Activated CD8-positive, alpha-beta memory T cell treated with anti-CD3 and anti-CD28 coated beads for 1 hour (primary cell): ENCODE measurements at places on chromosomes 5 and 9.
A peak's percentile ranks its signal among the peaks of the same experiment; 100 is the strongest.

GRCh38 chr5:135833961-135834638 is 363 bp upstream of the SLC25A48 start:
- no peak for DNase-seq

- no peak for DNase-seq
Measured at GRCh38 chr9:15578714-15579113, 25.9 kb downstream of the CCDC171 start.

DNA sequence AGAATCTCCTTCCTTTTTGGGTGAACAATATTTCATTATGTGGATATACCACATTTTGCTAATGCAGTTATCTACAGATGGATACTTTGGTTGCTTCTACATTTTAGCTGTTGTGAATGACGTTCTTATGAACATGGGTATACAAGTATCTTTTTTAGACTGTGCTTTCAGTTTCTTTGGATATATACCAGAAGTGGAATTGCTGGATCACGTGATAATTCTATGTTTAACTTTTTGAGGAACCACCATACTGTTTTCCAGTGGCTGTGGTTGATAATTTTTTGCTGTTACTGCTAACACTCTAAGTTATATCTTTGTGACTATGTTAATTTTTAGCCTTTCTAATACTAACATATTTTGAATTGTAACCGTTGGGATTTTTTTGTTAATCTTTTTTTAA is 12.5 kb downstream of the WDR70 start:
- no peak for DNase-seq

GRCh38 chr9:33852216-33852826 is 35.4 kb downstream of the UBE2R2 start:
- peak; percentile 21 for DNase-seq

GRCh38 chr5:162685302-162685701 is 617.7 kb downstream of the GABRG2 start:
- DNase-seq: no peak

GRCh38 chr5:32206509-32207354 is 32.6 kb upstream of the GOLPH3 start:
- no peak for DNase-seq

DNA sequence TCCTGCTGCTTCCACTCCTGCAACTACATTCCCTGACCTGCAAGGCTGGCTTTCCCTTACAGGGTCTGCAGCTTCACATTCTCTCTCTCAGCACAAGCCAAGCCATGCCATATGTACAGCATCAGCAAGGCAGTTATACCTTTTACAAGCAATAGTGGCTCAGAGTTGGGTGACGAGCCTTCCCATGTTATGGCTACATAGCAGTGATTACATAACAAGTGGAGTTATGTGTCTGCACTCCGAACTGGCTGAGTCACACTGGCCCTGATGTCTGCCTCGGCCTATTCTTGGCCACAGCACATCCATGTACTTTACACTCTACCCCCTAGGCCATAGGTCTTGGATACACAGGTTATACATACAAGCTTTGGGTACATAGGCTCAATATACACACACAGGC is 52.0 kb upstream of the SNCAIP start:
- no peak for DNase-seq

GRCh38 chr9:75775166-75775565 is 115.3 kb upstream of the PCSK5 start:
- DNase-seq: no peak

DNA sequence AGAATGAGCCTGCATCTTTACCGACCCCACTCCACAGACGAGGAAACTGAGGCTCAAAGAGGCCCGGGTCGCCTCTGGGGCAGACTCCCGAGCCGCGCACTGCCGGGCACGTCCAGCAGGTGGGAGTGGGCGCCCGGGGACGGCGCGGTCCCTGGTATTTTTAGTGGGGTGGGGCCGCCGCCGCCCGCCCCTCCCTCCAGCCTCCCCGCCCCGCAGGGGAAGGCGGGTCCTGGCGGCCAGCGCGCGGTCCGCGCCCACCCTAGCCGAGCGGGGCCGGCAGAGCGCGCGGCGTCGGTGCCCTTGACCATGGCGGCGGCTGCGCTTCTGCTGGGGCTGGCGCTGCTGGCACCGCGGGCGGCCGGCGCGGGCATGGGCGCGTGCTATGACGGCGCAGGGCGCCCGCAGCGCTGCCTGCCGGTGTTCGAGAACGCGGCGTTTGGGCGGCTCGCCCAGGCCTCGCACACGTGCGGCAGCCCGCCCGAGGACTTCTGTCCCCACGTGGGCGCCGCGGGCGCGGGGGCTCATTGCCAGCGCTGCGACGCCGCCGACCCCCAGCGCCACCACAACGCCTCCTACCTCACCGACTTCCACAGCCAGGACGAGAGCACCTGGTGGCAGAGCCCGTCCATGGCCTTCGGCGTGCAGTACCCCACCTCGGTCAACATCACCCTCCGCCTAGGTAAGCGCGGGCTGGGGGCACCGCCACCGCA is at the start of gene LAMC3:
Gene LAMC3, plus strand, starts transcription at position 266 of the 710 bp plus-strand sequence. Its CDS starts 41 bp downstream, at position 307.
- no peak for DNase-seq

- DNase-seq: no peak
Measured at GRCh38 chr5:125491986-125492492, 745.6 kb upstream of the ZNF608 start.

DNA sequence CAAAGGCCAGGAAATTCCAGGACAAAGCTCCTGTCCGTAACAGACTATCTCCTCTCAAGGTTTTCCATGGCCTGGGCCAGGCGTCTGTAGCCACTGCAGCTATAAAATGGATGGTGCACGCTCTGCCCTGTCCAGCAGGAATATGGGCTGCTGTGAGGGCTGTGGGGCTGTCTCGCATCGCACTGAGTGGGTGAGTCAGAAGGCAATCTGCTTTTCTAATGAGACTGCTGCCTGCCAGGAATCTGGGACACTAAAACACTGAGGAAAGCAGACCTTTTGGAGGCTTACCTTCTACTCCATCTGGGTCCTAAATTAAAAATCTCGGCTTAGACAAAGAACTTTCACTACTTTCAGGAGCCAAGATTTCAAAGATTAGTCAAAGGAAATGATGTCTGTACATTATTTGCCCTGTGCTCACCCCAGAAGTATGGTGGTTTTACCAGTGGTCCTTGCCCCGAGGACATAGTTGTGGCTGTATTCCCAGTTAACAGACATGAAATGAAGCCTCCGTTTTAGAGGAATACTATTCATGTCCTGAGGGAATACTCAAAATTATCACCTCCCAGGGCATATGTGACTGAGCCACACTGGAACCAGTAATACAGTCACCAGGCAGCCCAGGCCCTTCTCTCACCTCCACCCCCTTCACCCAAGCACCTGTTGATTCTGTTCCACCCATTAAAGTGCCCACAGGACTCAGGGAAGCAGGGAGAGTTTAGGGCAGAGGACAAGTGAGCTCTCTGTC is 56.4 kb downstream of the PFDN1 start:
- no peak for DNase-seq

DNA sequence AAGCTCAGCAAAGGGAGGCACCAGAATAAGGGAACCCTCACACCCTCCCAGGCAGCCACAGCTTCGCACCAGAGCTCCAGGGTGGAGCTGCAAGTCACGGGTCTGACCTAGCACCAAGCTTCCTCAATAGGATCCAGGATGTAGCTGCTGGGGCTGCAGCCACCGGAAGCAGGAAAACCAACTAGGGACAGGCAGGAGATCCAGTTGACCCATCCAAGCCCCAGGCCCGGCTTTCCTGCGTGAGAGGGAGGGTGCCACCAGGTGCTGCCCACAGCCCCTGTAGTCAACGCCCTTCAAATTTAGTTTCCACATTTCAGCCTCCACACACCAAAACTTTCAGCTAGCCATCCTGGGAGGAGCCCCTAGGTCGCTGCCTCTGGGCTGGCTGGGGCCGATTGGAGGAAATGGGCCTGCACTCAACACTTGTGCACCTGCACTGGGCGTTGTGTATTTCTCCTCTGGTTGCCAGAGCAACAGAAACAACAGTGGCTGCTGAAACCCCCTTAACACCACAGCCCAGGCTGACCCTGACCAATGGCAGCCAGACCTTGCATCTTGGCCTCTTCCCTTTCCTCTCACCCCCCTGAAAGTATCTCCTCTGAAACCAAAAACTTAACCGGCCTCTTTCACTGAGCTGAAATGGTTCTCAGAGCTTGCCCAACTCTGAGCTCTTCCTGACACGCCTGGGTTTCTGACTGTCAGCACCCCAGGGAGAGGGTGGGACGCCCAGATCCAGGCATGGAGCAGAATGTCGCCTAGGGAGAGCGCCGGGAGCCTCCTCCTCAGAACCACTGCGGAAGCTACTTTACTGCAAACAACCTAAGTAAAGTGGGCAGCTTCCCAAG is 226.5 kb upstream of the MAP3K1 start:
- DNase-seq: peak; percentile 5

DNA sequence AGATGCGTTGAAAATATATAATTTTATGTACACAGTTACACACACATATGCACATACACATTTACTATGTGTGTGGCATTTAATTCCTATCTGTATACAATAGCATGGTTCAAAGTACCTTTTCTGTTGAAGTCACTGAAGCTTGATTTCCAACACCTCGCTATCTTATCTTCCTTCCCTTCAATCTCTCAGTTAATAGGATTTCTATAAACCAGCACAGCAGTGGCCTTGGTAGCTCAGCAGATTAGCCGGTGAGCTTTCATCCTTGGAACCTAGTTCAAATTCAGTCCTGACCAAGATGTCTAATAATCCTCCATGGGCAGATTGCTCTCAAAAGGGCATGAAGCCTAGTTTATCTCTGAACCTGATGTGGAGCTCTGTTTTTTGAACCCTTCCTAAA is 2389.5 kb downstream of the MAT2B start:
- DNase-seq: no peak

DNA sequence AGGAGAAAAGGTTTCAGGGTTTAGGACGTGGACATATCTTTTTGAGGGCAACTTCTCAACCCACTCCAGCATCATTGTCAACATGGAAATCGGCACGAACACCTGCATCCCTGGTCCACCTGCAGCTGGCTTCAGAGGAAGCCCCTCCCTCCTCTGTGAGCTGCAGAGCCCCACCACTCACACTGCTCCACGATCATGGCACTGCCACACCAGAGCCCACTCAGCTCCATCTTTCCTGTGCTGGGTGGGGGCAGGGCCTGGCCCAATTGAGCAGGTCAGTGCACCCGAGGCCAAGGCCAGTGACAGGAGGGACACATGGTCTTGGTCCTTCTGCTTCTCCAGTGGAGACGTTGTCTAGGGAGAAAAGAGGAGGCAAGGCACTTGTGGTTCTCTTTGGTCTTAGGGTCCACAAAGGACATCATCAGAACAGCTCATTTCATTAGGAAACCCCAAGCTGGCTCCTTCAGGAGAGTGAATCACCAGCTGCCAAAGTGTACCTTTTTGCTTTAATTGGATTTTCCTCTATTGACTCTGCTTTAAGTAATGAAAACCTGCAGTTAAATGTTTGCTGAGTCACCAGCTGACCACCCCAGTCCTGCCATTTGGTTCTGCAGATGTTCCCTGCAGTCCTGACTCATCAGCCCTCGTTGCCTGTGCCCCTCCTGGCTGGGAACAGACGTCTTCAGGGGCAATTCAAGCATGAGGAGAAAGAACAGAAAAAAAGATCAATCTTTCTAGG is 56.2 kb downstream of the UBE2QL1 start:
- DNase-seq: no peak

DNA sequence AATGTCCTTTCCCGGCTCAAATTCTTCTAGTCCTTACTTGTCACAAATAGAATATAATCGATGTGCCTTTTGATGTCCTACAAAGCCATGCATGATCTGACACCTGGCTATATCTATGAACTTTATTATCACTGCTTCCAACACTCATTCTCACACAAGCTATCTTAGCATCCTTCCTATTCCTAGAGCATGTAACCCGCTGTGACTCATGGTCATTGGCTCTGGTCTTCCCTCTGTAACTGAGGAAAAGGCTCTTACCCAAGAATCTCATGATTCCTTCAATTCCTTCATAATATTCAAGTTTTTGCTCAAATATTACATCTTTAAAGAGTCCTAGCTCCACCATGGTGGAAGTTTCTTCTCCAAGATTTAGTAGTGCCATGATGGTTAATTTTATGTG is 480.0 kb upstream of the PAPPA start:
- DNase-seq: no peak

GRCh38 chr5:78504704-78505677 is 143.6 kb downstream of the LHFPL2 start:
- no peak for DNase-seq

- DNase-seq: peak; percentile 49
Measured at GRCh38 chr5:141326088-141326854, 4.0 kb upstream of the PCDHGA1 start.

GRCh38 chr5:127441799-127442484 is 75.5 kb upstream of the PRRC1 start:
- DNase-seq: no peak
